ENCODE measurements at places on chromosomes 6 and 20.
A peak's percentile ranks its signal among the peaks of the same experiment; 100 is the strongest.

DNA sequence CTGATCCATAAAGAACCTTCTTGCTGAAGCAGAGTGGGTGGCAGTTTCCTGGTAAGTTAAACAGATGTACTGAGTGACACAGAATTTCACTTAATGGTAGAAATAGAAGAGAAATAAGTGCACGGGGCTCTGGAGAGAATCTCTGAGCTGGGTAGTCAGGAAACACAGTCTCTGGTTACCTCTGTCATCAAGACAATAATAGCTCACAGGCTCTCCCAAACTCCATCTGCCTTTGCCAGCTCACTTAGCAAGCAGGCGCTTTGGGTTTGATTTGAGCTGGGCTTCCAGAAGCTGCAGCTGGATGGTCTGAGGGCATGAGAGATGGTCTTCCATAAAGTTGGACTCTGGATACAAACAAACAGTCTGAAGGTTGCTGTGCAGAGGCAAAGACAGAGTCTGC is 39.6 kb upstream of the PRSS35 start:
- no peak for DNase-seq

GRCh38 chr6:52493669-52494068 is 73.5 kb downstream of the EFHC1 start:
- DNase-seq, result peak; percentile 62

DNA sequence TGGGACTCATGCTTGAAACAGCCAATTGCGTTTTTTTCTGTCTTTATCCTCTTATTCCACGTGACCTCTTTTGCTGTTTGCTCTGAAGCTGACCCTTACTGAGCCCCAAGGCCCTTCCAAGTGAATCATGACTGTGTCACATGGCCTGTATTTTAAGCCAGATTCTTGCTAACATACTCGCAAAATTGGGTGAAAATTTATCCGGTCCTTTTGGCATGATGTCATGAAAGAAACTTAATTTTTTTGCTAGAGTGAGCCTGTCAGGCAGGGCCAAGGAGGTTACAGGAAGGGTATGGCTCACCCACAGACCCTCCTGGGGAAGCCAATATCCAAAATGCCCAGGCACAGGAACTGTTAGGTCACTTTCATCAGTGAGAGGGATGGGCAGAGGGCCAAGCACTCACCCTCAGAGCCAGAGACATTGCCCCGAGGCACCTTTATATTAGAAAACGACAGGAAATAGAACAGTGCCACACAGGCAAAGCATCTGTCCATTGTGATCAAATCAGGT is 296.7 kb downstream of the CDH26 start:
- peak; percentile 56 for DNase-seq

GRCh38 chr6:134640975-134641429 is 308.9 kb downstream of the ALDH8A1 start:
- DNase-seq, result peak; percentile 89

DNA sequence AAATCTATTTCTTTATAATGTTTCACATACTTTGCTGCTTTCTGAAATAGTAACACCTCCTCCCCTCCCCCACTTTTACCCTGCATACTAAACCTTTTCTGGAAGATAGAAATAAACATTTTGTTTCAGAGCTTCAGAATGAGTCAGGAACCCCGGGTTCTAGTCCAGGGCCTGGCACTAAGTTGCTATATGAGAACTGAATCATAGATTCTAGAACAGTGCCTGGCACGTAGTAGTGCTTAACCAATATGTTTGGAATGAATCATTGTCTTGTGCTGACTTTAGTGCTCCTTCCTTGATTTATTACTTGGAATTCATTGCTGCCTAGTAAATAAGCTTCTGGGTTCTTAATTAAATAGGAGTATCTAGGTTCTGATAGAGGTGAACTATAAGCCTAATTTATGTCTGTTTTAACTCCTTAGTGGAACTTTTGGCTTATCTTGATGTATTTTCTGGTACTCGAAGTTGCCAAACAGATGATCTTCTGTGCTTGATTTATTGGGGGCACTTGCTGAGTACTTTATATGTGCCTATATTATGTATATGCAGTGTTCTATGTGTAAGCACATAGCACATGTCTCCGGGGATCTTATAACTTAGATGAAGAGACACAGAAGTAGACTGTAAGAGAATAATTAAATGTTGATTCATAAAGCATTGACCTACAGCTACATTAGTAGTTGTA is 18.6 kb downstream of the TAB2 start:
- peak; percentile 43 for DNase-seq

- DNase-seq, result no peak
Observed at GRCh38 chr6:741410-742339, 48.7 kb upstream of the EXOC2 start.

DNA sequence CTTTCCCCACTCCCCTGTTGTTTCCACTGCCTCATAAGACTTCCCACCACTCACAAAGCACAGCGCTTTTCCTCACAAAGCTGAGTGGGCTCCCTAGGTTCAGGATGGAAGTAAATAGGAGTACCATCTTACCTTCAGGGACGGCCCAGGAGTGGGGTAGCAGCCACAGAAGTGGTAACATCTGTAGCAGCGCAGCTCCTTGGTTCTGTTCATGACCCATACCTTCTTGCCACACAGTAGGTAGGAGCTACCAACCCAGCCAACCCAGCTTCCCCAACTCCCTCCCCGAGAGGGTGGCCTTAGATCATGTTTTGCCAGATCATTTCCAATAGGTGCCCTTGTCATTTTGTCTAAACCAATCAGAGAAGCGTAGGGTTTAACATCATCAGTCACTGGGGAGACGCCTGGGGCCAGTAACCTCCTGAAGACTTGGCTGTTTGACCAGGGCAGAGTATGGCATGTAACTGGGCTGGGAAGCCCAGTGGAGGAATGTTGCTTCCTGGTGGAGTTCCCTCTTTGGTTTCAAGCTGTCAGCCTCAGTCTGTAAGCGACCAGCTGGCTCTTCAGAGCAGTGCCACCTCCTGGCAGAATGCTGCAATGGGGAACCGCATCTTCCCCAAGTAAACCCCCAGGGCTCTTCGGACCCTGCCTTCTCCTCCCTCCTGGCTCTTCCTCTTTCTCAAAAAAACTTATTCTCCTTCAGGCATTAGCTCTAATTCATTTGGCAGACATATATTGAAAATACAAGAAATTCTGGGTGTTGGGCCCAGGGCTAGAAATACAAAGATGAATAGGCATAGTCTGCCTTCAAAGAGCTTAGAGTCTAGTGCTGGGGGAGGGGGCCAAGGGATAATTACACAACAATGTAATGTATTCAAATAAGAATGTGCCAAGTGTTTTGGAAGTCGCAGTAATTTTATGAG is at the start of gene HLA-DMA:
HLA-DMA (minus strand) TSS at position 281 of the 923 bp plus-strand sequence; CDS start at position 220, 61 bp downstream.
- DNase-seq, result peak; percentile 98

- DNase-seq, result peak; percentile 35
Observed at GRCh38 chr6:124962639-124963415, 590 bp downstream of the RNF217 start.

DNA sequence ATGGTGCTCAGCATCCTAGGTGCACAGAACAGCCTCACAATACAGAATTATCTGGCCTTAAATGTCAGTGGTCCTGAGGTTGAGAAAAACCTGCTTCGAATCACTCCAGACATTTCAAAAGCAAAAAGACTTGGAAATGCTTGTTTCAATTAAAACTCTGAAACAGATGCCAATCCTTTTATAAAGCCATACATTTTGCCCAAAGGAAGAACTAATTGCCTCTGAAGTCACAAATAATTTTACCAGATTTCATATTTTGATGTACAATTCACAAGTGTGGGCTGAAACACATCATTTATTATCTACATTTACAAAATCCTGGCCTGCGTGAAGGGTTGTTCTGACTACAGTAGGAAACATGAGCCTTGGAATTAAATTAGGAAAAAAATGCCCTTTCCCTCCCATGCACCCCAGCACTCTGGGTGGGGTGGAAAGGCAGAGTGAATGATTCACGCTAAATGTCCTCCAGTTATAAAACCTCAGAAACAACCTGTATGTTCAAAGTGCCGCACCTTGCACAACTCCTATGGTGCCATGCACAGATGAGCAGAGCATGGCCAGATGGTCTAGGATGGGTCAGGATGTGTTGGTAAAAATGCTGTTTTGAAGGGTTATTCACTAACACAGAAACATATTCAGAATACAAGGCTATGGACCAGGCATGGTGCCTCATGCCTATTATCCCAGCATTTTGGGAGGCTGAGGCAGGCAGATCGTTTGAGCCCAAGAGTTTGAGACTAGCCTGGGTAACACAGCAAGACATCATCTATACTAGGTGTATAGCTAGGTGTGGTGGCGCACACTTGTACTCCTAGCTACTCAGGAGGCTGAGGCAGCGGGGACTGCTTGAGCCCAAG is 87.0 kb downstream of the ZMYND8 start:
- peak; percentile 34 for DNase-seq
